ENCODE measurements at places on chromosomes 6 and 20. TPM values are rescaled to one million over a fixed set of nuclear protein-coding genes. Genes with fewer than 3 reads are reported as not detected.

DNA sequence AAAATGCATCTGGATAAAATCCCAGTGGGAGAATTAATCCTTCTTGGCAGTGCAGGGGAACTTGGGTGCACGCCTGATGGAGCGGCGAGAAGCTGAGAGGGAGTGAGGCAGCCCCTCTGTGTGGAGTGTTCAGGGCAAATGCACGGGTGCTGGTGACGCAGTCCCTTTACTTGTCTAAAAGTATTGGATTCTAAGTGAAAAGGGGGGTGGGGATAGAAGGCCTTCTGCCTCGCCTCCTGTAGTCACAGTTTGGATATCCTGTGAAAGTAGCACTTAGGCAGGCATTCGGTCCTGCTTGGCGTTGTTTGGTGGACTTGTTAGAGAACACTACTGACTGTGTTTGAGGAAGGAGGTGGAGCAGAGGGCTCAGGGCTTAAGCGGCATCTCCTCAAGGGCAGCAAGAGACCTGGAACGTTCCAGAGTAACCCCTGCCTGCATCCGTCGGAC, 39.3 kb downstream of the PHACTR3 start:
- DNase-seq, result no peak

GRCh38 chr6:16434885-16435284, 196.5 kb downstream of the GMPR start:
- no peak for DNase-seq

Gene CRNKL1
- total RNA-seq, result 27.1 TPM

Gene CD40
- total RNA-seq, result 27.1 TPM

GRCh38 chr6:15132854-15133670, 112.8 kb upstream of the JARID2 start:
- no peak for DNase-seq

DNA sequence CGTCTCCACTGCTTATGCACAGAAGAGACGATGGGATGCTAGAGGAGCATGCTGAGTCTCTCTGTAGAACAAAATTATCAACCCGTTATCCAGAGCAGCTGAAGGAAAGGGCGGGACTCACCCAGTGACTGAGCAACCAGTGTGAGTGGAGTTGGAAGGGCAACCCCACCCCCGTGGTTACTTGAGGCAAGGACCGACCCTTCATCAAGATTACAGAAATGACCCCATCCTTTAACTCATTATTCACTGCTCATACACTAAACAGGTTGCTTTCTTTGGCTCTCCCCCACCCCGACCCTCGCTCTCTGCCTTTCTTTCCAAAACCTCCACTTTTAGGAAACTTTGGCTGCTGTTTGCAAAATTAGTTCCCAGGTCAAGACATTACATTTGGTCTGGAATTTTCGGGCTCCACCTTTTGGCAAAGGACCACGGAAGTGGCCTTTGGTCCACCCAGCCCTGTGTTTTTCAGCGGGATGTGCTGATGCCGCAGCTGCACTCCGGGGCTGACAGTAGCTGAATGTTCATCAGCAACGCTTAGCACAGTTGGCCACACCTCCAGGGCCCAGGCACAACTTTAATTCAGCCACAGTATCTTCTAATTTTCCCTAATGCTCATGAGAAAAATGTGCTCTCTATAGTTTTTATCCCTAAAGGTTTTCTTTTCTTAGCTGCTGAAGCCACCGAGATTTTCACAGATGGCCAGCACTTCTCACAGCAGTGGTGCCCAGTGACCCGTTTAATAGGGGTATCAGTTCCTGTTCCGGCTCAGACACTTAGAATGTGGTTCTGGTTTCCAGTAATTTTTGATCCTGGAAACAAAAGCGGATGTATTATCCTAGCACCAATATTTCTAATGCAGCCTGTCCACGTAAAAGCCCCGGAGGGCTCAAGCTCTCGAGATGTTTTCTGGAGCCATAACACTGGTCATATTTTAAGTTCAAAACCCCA, 103.6 kb upstream of the NXT1 start:
- DNase-seq, result no peak

Gene GNAS-AS1
- total RNA-seq, result 1.8 TPM

GRCh38 chr20:9280666-9281065, 211.8 kb downstream of the PLCB4 start:
- no peak for DNase-seq

DNA sequence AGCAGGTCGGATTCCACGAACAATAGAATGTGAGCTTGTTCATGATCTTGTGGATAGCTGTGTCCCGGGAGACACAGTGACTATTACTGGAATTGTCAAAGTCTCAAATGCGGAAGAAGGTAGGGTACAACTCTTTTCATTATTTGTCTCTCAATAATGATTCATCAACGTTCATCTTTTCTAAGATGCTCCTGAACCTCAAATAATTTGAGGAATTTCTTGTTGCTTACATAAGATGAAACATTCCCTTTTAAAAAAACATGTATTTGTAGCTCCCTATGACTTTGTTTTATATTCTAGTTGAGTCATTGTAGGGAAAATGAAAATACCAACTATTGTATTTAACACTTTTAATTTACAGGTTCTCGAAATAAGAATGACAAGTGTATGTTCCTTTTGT, 17.0 kb downstream of the MCM8 start:
- no peak for DNase-seq

Gene SNAP25
- total RNA-seq, result 10.0 TPM

DNA sequence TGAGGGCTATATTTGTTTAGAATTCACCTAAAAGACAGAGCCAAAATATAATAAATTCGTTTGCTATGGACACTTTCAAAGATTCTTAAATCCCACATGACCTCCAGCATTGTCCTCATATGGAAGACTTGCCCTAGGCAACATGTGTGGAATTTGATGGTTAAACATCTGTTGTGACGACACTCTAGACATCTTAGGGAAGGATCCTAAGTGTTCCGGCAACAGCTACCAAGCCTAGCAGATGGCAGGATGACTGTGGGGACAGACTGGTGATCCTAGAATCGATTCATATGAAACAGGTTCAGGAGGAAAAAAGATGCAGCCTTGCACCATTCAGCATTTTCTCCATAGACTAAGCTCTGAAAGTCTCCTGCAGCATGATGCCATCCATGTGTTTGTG, 77.6 kb upstream of the BACH2 start:
- DNase-seq, result no peak

DNA sequence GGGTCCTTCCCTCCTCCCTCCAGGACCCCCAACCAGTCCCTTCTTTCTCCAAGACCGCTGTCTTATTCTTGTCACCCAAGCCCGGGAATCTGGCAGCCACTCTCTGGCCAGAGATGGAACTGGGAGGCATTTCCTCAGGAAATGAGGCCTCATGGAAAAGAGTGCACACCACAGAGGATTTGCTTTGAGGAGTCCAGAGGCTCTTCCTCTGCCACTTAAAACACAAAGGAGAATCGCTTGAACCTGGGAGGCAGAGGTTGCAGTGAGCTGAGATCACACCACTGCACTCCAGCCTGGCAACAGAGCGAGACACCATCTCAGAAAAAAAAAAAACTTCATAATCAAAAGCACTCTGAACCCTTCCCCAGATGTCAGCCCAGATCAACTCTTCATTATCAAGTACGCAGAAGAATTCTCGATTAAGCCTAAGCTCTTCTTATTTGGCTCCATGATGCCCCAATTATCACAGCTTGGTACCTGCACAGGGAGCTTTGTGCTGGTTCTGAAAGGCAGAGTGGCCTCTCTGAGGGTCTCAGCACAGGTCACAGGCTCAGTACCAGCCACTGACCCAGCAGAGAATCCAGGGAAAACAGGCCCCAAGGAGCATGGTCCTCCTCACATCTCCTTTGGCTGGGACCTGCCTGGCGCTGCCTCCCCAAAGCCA, 82.9 kb upstream of the MAFB start:
- no peak for DNase-seq

Gene PAX1
- total RNA-seq, result not detected

Gene TMEM170B
- total RNA-seq, result 2.7 TPM

GRCh38 chr6:3163248-3163594, 5.9 kb upstream of the TUBB2A start:
- DNase-seq, result no peak

- no peak for DNase-seq
Measured at GRCh38 chr20:37728635-37728983, 34.8 kb downstream of the CTNNBL1 start.

DNA sequence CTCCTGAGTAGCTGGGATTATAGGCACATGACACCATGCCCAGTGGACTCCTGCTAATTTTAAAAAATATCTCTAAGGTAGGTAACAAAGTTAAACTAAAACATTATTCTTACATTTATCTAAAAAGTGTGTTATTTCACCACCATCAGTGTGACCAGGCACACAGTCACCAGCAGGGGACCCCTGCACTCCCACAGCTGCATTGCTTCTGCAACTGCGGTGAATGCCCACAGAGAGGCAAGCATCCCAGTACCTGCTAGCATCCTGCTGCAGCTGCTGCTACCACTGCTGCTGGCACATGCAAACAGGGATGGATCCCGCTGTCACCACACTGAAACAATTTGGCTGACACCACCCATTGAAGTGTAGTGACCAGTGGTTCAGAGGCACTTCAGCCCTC, 21.9 kb upstream of the EPB41L2 start:
- no peak for DNase-seq

Data from prostate gland (tissue), 2 donors.